ENCODE measurements at places on chromosomes 4 and X. TPM values are rescaled to one million over a fixed set of nuclear protein-coding genes. Genes with fewer than 3 reads are reported as not detected.

- H3K4me1 ChIP-seq: peaks cover 6% of the 10 kb centered on the region
- H3K27ac ChIP-seq: no peak overlapping the region
- peaks cover 4% of the 10 kb centered on the region for H3K27me3 ChIP-seq
- H3K4me3 ChIP-seq: no peak overlapping the region
Observed at GRCh38 chr4:16329125-16329796, 103.0 kb upstream of the TAPT1 start.

GRCh38 chr4:3531318-3531878 is 824 bp downstream of the LRPAP1 start:
- H3K4me1 ChIP-seq: peaks cover 16% of the 10 kb centered on the region
- H3K36me3 ChIP-seq: no peaks in the 10 kb centered on the region
- peaks cover 2% of the 10 kb centered on the region for H3K27me3 ChIP-seq
- H3K4me3 ChIP-seq: peak overlapping the region; percentile 99
- no peak for DNase-seq
- no peak overlapping the region for H3K27ac ChIP-seq

Gene PABPC1L2B
- not detected for total RNA-seq

- H3K36me3 ChIP-seq: no peaks in the 10 kb centered on the region
- no peak for DNase-seq
- H3K4me3 ChIP-seq: no peak overlapping the region
- H3K27me3 ChIP-seq: no peaks in the 10 kb centered on the region
Observed at GRCh38 chr4:55754754-55755350, 64.7 kb upstream of the EXOC1L start.

- peak overlapping the region; percentile 91 for H3K27ac ChIP-seq
- H3K4me1 ChIP-seq: peaks cover 52% of the 10 kb centered on the region
- H3K4me3 ChIP-seq: peak overlapping the region; percentile 8
- no peak for DNase-seq
- no peaks in the 10 kb centered on the region for H3K27me3 ChIP-seq
- H3K36me3 ChIP-seq: peaks cover 15% of the 10 kb centered on the region
Observed at GRCh38 chr4:87103691-87104187, 116.7 kb downstream of the KLHL8 start.

Gene DCX
- not detected for total RNA-seq

All from osteocyte (in vitro differentiated cells).